Stimulated activated CD4-positive, alpha-beta T cell treated with anti-CD3 and anti-CD28 coated beads, Interleukin-2, amount 100 ng/mL, for 4 hours (primary cell): ENCODE measurements at places on chromosomes 12 and 14.

GRCh38 chr12:2248087-2248900 lies 195.5 kb downstream of the CACNA1C start:
- DNase-seq: no peak

GRCh38 chr12:75738486-75738885 lies 227.1 kb upstream of the KRR1 start:
- peak; percentile 37 for DNase-seq

DNA sequence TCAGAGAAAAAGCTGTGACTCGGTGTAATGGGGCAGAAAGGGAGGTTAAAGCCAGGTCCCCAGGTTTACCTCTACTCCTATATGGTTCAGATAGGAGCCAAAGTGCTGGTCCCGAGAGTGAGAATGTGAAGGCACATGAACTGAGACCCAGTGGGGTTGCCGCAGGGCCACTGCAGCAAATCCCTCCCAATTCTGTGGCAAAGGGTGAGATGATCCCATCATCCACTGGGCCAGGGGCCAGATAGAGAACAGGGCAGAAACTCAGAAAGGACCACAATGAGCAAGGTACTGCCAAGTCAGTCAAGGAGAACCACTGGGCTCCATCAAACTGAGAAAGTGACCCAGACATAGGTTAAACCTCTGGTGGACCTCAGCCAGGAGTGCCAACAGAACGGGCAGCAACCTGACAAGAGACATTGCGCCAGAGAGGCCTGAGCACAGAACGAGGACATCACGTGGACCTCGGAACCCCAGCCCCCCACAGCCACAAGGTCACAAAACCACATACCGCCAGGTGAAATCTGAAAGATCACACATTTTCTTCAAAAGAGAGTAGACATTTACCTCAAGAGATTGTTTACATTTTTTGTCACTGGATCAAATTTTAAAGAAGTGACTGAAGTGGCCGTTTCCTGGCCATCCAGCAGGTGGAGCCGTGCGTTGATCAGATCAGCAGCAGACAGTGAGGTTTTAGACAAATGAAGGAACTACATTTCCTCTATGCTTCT lies 20.5 kb upstream of the ITPR2 start:
- DNase-seq: peak; percentile 55

- no peak for DNase-seq
Observed at GRCh38 chr12:100956311-100956852, 161.8 kb downstream of the ANO4 start.
